ENCODE measurements at places on chromosomes 3 and 15.

- no peak for DNase-seq
Observed at GRCh38 chr15:29035336-29036285, 149.8 kb downstream of the APBA2 start.

- no peak for DNase-seq
Observed at GRCh38 chr15:64066451-64066850, 20.2 kb upstream of the DAPK2 start.

- DNase-seq, result no peak
Observed at GRCh38 chr3:138219255-138219654, 32.2 kb downstream of the ARMC8 start.

DNA sequence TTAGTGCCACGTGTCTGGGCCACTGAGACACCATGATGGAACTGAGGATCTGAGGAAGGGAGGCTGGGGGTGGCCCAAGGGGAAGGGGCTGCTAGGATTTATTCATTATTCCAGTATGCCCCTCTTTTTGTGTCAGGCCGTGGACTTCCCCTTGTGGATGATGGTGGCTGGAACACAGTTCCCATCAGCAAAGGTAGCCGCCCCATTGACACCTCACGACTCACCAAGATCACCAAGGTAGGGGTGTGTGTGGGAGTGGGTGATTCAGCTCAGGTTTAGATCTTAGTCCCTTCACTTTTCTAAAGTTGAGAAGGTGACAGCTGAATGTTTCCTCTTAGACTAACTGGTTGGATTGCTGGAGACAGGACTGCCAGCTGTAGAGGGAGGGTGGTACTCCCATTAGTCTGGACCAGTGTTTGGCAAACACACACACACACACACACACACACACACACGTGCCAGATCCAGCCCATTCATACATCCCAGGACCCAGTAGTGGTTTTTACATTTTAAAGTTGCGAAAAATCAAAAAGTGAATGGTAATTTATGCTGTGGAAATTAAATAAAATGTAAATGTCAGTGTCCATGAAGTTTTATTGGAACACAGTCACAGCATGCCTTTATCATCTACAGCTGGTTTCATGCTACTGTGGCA is 11.4 kb downstream of the EIF4G1 start:
- DNase-seq, result no peak

GRCh38 chr15:22936577-22937472 is 43.3 kb downstream of the CYFIP1 start:
- DNase-seq, result no peak

DNA sequence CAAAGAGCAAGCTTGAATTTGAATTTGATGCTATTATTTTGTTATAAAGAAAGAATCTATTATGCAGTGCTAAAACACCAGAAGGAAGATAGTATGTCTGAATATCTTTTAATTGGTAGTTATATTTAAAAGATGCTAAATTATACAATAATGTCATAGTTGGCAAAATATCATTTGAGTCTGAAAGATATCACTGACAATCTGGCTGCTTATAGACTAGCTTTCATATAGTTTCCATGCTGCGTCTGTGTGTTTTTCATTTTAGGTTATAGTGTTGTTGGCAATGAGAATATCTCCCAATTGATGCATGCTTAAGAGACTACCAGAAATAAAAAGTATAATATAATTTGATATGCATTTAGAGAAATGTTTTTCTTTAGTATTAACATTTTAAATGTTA is 142.9 kb downstream of the NEO1 start:
- no peak for DNase-seq

- DNase-seq, result peak; percentile 22
Observed at GRCh38 chr3:12934431-12934830, 93.1 kb upstream of the RPL32 start.

GRCh38 chr3:79012946-79013362 is 754.8 kb downstream of the ROBO1 start:
- peak; percentile 63 for DNase-seq

DNA sequence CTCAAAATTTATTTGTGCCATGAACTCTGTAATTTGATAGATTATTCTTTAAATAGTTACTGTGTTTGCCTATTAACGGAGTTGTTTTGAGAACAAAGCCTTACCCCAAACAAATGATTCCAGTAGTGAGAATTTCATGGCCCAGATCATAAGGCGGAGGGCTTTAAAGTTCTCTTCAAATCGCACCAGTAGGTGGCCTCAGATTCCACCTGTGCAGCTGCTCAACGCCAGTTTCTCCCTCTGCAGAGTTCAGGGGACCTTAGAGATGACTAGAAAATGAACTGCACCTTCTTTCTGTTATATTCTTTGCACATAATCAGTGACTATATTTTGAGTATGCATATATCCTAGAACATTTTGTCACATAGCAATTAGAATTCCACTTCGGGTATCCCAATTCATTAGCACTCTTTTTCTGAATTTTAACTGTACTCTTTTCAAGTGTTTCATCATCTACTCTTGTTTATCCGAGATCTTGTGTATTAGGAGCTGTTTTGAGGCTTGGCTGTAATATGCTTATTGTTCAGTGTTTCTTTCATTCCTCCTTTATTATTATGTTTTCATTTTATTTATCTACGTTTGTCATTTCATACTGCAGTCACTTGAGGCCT is 232.6 kb upstream of the CHRM5 start:
- no peak for DNase-seq

DNA sequence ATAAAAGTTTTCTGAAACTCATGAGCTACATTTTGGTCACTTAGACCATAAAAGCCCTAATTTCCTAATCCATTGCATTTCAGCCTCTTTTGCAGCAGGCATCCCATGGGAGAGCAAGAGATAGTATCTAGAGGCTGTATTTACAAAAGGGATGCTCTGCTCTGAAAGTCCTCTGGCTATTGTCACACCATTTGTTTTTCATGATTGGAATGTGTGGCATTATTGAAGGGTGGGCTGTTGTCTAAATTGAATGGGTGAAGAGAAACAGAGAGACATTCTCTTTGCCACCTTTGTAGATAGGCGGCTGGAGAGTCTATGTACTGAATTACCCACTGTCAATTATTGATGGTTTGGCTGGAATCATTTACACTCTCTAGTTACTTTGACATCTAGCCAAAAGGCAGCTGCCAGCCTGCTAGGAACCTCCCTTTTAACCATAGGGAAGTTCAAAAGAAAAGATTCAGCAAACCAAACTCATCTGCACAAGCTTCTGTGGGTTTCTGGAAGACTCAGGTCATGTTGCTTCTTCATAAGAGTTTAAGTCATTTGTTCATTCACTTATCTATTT is 89.8 kb upstream of the RARB start:
- no peak for DNase-seq

DNA sequence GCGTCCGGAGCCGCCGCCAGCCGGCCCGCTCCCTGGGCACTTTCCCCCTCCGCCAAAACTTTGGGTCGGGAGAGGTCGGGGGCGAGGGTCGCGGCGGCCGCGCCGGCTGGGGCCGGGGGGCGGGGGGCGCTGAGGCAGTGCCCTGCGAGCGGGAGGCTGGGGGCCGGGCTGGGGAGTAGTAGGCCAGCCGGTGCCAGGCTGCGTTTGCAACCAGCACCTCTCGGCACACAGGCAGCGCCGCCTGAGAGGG is 452 bp downstream of the BBX start:
- DNase-seq, result no peak

DNA sequence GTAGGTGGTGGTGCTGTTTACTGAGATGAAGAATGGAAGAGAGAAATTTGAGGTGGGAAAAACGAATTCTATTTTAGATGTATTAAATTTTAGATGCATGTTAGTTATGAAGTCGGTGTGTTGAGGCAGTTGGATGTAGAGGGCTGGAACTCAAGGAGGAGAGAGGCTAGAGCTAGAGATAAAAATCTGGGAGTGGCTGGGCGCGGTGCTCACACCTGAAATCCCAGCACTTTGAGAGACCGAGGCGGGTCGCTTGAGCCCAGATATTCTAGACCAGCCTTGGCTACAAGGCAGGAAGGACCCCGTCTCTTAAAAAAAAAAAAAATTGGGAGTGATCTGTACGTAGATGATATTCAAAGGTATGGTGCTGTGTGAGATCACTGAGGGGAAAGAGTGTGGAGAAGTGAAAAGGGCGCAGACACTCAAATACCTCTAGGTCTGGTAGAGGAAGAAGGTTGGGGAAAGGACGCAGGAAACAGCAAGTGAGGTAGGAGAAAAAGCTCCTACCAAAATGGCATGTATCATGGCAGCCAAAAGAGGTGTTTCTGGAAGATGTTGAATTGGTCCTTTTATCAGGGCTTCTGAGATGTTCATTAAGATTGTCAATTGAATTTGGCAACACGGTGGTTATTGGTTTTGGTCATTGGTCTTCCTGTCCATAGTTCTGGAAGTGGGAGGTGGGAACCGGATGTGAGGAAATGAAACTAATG is 1.8 kb downstream of the YEATS2 start:
- no peak for DNase-seq

DNA sequence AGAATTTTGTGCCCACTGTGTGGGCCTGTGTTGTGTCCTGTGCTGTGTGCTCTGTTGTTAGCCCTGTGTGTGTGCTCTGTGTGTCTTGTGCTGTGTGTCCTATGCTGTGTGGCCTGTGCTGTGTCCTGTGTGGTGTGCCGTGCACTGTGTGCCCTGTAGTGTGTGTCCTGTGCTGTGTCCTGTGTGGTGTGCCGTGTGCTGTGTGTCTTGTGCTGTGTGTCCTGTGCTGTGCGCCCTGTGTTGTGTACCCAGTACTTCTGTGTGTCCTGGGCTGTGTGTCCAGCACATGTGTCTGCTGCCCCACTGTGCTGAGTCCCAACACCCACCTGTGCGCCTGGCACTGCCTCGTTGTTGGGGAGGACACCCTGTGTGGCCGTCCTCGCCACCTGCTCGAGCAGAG is 53.2 kb upstream of the CHRNA7 start:
- DNase-seq, result no peak

DNA sequence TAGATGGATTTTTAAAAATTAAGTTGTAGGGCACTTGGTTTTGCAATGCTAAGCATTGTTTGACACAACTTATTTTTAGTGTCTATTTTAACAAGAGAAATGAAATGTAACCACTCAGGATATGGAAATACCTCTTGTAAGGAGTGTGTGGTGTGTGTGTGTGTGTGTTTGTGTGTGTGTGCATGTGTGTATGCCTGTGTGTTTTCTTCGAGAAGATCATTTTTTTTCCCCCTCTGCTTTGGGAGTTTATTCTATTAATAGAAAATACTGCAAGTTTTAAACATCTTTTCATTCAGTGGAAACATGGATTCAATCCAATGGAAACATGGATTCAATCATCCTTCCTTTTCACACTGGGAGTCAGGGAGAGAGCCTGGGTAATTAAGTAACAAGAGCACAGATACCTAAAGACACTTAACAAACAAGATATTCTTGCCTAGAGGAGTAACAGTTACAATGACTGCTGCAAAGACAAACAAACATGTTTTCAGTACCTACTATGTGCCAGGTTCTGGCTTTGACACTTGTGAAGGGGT is 567.2 kb upstream of the TBL1XR1 start:
- no peak for DNase-seq

DNA sequence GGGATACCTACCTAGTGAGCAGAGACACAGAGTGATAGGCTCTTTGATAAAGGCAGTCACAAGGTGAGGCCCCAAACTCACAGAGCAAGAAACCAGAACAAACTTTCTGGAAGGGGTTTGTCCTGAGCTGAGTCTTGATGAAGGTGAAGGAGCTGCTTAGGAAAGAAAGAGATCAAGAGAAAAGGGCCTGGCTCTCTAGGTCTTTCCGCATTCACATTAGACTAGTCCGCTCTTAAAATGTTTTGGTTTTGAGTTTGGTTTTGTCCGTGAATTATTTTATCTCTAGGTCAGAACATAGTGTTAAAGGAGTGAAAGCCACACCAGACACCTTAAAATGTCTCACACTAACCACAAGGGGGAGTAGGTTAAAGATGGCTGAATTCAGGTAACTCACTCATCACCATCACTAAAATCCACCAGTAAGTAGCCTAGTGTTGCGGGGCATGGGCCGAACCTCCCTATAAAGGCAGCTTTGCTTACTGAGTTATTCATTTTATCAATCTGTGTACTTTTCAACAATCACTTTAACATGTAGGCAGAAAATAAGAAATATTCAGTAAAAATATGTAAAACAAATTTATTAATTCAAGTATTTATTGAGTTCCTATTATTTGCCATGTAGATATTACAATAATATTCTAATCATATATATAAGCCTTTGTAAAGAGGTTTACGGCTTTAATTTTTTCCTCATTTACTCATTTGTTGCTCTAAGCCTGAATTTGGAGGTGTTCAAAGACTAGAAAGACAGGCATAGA is 121.5 kb upstream of the TSC22D2 start:
- DNase-seq, result no peak

DNA sequence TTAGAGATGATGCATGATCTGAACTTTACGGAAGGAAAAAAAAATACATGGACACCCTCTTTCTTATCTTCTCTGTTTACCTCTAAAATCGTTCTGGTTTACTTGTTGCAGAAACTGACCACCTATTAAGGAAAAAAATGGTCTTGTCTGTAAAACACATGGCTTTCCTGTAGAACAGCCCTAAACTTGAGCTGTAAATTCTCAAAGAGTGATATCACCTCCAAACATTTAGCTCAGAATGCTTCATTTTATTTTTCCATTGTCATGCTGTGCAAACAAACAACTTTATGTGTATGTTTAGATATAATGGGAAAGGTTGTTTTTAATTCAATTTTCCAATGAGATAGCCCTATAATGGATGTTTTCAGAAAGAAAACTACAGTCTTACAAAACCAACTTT is 237.4 kb upstream of the NR2F2 start:
- no peak for DNase-seq

DNA sequence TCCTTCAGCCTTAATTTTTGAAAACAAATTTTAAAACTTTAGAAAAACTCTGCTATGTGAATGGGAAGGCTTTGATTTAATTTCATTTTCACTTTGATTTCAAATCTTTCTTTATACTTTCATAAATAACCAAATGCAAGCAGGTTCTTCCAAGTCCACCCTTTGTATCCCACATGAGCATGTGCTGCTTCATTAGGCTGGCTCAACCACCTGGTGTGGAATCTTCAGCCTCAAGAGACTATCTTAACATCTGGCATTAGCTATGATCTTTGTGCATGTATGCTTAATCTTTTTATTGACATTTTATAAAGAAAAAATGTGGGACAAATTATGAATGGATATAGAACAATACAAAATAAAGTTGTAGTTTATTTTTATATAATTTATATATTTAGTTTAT is 81.8 kb upstream of the MLF1 start:
- no peak for DNase-seq

DNA sequence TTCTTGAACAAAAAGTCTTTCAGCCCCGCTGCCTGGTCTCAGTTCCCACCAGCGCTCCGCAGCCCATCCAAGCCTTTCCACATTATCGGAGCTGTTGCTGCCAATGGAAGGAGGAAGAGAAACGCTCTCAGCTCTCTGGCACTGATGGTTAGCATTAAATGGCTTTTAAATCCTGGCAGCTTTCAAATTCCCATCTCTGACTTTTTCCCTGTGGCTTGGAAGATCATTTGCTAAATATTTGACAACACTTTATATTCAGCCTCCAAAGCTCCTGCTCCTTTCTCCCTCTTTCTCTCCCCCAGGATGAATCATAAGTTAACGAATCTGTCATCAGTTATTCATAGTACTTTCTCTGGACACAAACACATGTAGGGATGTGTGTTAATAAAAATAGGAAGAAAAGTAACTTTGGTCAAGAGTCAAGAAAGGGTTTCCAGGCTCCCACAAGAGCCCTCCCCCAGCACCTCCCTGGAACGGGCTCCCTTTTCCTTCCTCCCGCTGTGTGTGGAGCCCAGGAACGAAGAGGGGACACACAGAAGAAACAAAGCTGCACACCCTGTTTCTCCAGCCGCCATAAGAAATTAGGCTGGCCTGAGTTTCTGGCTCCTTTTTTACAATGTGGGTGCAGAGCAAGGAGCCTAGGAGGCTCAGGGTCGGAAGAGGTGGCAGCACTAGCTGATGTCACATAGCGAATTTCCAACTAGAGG is 47.6 kb upstream of the TSEN2 start:
- DNase-seq, result no peak

All from midbrain (tissue), 1 donor.